ENCODE measurements at places on chromosomes 4 and X.

DNA sequence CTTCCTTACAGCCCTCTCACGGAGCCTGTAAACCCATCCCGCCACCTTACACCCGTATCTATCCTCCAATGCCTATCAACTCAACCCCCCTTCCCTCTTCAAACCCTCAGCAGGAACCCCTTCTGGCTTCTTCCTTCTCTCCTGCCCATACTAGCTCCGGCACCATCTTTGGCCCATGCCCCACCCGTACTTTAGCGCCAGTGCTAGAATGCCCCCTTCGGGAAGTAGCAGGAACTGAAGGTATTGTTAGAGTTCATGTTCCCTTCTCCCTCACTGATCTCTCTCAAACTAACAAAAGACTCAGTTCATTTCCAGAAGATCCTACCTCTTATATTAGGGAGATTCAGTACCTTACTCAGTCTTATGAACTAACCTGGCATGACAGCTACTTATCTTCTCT is 2.7 kb upstream of the UGT2B15 start:
- DNase-seq: no peak

GRCh38 chr4:145347684-145348083 is 134.0 kb upstream of the SMAD1 start:
- DNase-seq: peak; percentile 18

GRCh38 chr4:100149190-100149589 is 41.1 kb downstream of the DDIT4L start:
- no peak for DNase-seq

- no peak for DNase-seq
These were observed 928 bp downstream of the GYG2 start for GRCh38 chrX:2829469-2830246.

DNA sequence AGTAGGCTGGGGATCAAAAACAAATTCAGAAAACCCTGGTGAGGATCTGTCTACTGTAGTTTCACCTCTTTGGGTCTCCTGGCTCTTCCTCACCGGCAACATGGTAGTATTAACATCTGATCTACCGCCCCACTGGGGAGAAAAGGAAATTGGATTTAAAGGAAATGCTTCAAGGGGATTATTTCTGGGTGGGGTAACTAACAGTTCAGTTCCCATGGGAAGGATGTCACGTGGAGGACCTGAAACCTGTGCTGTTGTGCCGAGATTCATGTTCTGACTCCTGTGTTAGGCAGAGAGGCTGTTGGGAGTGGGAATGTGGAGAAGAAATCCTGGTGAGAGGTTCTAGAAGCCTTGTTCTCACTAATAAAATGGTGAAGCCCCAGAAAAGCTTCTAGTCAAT is 254.4 kb downstream of the BCOR start:
- DNase-seq: no peak

DNA sequence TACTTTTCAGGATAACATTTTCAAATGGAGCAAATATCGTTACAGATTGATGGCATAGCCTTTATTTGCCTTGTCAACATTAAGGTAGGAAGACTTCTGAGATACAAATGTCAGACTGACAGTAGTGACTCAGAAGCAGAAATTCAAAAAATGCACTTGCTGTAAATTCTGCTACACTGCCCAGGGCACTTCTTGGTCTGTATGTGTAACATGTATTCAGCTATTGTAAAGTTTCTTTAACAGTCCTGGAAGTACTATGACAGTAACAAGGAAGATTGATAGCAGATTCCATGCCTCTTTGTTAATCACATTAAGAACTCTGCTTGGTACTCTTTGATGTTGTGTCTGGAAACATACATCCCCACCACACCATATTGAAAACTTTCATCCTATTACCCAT is 69.6 kb upstream of the PCDH18 start:
- DNase-seq: no peak

DNA sequence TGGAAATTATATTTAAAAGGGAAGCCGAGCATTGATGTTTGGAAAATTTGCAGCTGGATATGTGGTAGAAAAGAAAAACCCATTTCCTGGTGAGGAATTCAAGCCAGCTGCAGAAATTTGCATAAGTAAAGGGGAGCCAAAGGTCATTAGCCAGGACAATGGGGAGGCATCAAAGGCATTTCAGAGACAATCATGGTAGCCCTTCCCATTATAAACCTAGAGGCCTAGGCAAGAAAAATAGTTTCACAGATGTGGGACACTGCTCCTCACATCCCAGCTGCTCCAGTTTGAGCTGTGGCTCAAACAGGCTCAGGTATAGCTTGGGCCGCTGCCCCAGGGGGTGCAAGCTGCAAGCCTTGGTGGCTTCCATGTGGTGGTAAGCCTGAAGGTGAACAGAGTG is 35.8 kb downstream of the NAP1L3 start:
- DNase-seq: no peak

GRCh38 chr4:81606166-81606565 is 134.5 kb upstream of the RASGEF1B start:
- peak; percentile 4 for DNase-seq

DNA sequence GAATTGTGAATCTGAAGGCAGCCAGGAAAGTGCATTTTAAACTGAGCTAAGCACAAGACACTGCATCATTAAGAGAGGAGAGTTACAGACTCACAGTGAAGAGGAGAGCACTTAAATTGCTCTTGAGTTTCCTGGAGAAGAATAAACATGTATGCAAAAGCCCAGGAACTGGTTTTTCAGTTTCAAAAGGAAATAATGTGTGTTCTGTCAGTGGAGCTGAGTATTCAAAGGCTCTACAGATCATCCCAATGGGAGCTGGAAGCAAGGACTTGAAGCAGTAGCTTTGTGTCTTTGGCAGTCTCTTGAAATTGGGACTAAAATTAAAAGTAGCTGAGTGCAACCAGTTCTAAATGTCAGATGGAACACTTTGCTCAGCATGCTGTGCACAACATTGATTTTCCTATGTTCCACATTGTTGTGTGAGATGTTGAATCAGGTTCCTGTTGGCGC is 147.5 kb upstream of the ANK2 start:
- DNase-seq: no peak

DNA sequence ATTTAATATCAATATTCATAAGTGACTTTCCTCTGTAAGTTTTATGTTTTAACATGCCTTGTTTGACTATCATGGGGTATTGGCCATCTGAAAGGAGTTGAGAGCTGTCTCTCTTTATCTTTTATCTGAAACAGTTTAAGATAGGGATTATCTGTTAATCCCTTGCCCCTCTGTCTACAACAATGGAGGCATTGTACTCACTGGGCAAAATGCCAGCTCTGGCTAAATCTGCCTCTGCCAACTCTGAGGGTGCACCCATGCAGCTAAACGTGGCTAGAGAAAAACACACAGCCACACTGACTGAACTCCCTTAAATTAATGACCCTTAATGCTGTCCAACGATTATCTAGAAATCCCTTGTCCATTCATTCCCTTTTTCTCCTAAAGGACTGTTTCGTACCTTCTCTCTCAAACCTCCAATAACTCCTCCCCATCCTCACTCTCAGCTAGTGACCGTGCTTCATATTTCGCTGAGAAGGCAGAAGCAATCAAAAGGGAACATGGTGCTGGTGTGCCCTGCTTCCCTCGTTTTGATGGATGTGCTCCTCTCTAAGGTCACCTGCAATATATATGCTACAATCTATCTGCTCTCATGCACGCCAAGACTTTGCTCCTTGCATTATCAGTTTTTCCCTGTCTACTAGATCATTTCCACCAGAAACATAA is 10.3 kb downstream of the PHKA2 start:
- no peak for DNase-seq

DNA sequence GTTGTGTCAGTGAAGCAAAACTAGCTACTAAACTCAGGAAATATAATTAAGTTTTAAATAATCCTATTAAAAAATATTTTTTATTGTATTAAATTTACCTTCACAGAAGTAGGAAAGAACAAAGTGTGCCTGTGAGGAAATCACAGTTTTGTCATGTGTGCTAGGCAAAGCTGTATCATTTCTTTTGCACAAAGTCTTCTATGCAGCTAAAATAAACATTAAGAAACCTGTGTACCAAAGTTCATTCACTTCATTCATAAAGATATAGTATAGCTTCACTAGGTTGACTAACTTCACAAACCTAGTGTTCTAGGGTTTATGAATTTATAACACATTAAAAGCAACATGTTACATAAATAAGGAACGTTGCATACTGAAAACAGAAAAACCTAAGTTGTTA is 131.0 kb downstream of the PDS5A start:
- DNase-seq: no peak

GRCh38 chrX:67328476-67328875 is 215.3 kb upstream of the AR start:
- no peak for DNase-seq

GRCh38 chr4:175691791-175692190 is 120.3 kb downstream of the GPM6A start:
- DNase-seq: no peak

- DNase-seq: peak; percentile 4
These were observed 26.7 kb upstream of the STS start for GRCh38 chrX:7120878-7121219.

DNA sequence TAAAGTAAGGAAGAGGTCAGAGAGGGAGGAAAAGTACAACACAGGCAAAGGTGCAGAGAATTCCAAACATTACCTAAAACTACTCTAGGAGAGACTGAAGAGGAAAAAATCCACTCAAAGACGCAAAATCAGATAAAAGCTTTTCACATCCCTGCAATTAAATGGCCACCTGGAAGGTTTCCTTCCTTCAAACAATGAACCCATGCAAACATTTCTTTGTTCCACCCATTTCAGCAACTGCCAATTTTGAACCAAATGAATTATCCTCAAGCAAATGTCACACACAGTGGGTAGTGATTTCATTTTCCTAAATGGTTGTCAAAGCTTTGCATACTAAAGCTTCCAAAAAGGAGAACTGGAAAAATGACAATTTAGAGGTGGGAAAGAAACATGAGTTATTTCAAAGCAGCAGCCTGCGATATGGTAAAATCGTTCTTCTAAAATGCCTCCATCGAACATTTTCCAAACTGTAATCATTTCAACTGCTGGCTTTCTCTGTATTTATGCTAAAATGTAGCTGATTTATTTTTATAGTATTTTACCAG is 45.0 kb downstream of the APBB2 start:
- no peak for DNase-seq

DNA sequence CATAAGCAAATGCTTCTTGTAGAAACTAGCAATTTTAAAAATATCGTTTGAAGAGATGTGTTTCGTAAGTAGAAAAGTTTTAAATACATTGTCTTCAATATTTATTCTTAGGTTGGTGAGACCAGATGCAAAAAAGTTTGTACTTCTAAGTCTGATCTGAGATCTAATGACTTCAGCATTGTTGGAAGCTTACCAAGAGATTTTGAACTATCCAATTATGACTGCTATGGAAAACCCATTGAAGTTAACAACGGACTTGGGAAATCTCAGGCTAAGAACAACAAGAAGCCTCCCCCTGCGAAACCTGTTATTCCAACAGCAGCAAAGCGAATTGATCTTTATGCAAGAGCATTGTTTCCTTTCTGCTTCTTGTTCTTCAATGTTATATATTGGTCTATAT is 50.2 kb upstream of the GRIA2 start:
- DNase-seq: no peak

- no peak for DNase-seq
These were observed 26.7 kb downstream of the OTC start for GRCh38 chrX:38379088-38379487.

DNA sequence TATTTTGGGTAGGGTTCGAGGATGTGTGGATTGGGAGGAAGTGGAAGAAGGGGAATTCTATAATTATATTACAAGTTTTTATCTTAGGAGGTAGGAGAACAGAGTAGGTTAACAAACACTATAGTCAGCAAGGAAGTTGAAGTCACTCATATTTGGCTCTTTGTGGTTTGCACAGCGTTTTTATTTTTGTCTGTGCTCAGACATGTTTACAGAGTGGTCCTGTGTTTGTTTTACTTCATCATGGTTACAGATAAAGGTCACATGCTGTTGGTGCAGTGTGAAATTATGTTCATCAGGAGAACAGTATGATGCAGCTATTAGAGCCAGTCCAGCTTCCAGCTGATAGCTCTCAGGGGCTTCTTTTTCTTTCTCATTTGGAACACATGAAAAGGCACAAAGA is 299.9 kb upstream of the SFRP2 start:
- DNase-seq: no peak

DNA sequence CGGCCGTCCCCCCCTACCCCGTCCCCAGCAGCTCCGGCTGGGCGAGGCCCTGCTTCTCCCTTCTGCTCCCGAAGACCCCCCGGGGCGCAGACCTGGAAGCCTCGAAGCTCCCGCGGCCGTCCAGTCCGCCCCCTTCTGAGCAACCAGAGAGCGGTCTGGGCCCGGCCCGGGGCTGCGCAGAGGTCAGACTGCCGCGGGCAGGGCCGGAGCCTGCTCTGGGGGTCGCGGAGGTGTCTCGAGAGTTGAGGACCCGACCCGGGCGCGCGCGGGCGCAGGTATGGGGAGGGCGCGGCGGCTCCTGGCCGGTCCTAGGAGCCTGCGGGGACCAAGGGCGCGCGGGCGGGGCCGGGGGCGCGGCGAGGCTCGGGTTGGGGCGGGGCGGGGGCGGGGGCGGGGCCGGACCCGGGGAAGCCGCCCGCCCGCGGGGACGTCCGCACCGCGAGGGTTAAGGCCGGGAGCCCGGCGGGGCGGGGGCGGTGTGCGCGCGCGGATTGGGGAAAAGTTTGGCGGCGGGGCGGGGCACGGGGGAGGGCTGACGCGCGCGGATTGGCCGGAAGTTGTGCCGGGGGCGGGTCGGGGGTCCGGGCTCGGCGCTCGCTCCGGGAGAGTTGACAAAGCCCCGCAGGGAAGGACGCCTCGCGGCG is at the start of gene FGFRL1:
TSS of gene FGFRL1 (plus strand) at position 605 of the 644 bp plus-strand sequence. CDS start 860 bp downstream, outside the sequence.
- peak; percentile 97 for DNase-seq

DNA sequence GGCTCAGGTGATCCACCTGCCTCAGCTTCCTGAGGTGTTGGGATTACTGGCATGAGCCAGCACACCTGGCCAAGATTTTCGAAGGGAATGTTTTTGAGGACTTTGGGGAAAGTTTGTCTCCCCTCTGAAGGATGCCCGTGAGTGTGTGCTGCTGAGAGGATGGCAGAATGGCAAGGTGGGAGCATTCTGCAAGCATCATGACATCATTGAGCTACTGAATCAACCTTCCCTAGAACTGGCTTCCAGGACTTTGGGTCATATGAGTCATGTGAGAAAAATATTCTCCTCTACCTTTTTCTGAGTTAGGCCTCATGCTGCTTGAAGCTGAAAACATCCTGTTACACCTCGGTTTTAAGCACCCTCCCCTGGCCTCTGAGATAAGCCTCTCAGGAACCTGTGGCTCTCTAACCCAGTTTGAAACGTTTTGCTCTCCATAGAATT is 31.0 kb downstream of the TMEM131L start:
- peak; percentile 21 for DNase-seq

Data from AG08395 (cell line).